ENCODE measurements at places on chromosomes 2 and 18.

GRCh38 chr18:34222307-34223163 is 2.2 kb downstream of the NOL4 start:
- DNase-seq: peak; percentile 84

- DNase-seq: no peak
Measured at GRCh38 chr2:191618046-191618780, 59.7 kb upstream of the NABP1 start.

- no peak for DNase-seq
Measured at GRCh38 chr2:146125551-146125950, 1605.6 kb upstream of the ZEB2 start.

GRCh38 chr2:62577994-62578781 is 72.2 kb upstream of the TMEM17 start:
- DNase-seq: no peak

GRCh38 chr2:72094701-72095100 is 53.0 kb downstream of the CYP26B1 start:
- DNase-seq: no peak

GRCh38 chr2:157052685-157053224 is 204.8 kb upstream of the GALNT5 start:
- no peak for DNase-seq

DNA sequence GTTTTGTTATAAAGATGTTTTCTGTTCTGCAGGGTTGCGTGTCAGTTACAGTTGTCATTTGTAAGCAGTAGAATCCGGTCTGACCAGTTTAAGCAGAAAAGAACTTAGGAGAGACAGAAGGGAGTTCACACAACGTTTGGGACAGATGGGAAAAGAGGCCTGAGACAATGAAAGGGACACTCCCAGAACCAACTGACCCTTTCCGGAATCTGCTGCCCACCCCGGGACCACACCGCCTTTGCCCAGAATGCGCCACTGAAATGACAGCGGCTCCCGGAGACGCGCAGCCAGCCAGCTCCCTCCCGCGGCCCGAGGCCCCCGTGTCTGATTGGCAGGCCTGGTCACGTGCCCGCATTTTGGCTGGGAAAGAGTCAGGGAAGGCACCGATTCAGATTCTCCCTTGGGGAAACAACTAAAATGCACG is 244.6 kb downstream of the BCL2 start:
- peak; percentile 47 for DNase-seq

DNA sequence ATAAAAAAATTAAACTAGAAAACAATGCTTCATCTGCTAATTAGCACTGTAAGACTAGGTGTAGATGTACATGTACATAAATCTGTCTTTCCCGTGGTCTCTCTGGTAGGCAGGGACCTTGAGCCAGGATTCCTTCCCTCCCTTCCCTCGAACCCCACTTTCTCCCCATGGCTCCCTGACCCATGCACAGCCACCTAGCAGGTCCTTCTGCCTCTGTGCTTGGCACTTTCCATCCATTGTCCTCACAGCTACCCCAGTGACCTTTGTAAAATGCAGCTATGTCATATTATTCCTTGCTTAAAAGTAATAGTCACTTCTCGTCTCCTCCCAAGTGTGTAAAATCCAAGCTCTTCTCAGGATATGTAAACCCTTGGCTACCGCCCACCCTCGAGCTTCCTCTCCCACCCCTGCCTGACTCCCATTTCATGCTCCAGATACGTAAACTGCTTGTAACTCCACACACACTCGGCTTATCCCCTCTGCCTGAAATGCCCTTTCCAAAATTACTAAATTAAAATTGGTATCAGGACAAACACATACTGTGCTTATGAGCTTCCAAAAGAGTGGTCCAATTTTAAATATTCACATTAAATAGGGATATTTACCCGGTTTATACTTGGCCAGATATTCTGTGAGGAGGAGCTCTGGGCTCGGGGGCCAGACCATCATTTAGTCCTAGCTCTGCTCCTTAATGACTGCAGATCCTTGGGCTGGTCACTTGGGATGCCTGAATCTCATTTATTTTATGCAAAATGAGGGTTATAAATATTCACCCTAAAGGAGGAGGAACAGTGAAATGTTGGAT is 54.0 kb upstream of the RALBP1 start:
- no peak for DNase-seq

DNA sequence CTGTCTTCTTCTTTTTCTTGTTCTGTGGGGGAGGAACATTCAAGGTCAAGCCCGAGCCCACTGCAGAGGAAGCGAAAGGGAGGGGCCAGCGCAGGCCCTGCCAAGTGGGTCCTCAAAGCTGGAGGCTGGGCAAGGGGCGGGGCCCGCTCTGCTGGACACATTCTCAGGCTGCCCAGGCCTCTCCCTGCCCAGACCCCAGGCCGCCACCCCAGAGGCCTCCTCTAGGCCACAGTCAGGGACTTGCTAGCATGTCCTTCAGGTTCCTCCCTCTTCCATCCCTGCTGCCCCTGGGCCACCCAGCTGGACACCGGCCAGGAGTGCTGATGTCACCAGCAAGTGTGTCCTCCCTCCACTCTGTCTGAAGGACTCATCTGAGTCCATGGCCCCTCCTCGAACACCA is 44.1 kb downstream of the KIF1A start:
- no peak for DNase-seq

All from NCI-H1092 (cell line).